SW 1271 (cell line): ENCODE measurements at places on chromosomes 1 and 21.

DNA sequence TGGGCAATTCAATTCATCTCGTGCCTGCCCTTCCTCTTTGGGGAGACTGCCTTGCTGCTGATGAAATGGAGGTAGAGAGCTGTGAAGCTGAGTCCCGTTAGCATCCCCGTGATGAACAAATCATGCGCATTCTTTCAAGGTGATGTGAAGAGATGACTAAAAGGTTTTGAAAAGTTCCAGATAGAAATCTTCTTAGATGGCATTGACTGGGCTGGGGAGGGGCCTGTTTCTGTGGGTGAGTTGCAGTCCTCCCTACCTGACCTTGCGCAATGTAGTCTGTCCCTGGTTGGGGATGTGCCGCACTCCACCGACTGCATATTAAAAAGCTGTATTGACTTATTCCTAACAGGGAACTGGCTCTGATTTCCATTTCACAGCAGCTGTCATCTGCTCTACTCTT lies 49.6 kb downstream of the ST6GALNAC3 start:
- no peak for DNase-seq

GRCh38 chr1:84853741-84854721 lies 39.0 kb downstream of the LPAR3 start:
- peak; percentile 60 for DNase-seq

DNA sequence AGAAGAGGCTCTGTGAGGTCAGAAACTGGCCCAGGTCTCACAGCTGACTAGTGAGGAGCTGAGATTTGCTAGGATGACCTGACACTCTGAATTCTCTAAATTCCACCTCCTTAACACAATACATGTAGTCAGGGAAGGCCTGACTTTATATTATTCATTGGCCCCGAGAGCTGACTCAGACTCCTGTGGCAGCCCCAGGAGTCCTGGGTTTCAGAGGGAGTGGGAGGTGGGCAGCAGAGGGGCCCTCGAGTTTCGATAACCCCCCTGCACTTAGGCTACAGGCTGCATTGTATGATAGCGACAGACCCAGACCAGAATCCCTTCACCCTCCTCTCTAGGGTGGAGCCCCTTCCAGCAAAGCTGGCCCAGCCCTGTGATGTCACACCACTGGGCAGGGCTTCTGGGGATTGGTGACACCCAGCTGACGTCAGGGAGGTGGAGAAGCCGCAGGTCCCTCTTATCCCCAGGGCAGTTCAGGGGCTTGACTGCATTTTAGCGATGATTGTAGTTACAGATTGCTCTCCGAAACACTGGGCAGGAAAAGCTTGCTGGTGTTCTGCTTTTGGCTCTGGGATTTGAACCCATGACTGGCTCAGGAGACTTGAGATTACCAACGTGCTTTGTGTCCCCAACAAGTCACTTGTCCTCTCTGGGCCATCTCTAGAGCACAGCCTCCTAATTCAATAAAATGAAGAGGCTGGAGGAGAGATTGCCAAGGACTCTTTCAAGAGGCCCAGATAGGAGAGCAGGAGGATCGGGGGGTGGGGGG lies 17.0 kb upstream of the GPR37L1 start:
- DNase-seq: no peak

- no peak for DNase-seq
Measured at GRCh38 chr1:27592931-27593677, 10.8 kb downstream of the AHDC1 start.

DNA sequence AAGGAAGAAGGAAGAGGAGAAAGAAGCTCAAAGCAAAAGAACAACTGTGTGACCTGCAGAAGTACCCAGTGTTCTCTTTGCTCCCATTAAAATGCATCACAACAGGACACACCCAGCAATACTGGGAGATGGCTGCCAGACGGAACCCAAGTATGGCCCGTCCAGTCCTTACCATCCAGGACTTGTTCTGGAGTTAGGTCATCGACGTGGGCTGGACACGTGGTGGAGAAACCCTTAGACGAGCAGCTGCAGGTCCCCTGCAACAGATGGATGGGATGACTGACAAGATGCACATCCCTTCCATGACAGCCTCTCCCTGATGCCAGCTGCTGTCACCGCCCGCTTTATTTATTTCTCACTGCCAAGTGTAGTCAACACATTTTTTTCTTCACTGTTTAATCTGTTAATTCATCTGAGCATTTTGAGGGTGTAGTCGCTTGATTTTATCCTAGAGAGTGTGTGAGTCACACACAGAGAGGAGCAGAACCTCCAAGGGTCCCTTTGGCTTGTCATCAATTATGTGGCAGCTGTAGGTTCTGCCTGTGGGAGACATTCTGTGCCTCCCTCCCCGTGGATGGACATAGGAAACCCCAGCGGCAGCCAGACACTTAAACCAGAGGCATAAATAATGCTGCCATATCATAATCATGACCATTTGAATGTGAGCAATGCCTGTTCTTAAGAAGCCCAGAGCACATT lies 80.9 kb downstream of the ABCA4 start:
- no peak for DNase-seq

DNA sequence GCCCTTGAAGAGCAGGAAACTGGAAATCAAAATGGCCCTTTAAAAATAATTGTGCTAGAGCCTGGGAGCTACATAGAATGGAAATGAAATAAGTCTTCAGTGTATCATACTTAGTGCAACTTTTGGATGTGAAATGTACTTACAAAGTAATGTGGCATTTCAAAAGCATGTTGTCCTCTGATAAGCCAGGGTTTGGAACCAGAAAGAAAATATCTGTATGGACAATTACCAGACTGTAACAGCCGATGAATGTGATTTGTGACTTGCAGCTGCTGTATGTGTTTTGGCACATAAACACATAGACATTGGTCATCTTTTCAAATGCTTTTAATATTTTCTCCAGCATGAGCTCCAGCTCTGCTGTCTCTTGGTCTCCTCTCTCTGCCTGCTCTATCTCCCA lies 546.4 kb downstream of the OMA1 start:
- DNase-seq: no peak

DNA sequence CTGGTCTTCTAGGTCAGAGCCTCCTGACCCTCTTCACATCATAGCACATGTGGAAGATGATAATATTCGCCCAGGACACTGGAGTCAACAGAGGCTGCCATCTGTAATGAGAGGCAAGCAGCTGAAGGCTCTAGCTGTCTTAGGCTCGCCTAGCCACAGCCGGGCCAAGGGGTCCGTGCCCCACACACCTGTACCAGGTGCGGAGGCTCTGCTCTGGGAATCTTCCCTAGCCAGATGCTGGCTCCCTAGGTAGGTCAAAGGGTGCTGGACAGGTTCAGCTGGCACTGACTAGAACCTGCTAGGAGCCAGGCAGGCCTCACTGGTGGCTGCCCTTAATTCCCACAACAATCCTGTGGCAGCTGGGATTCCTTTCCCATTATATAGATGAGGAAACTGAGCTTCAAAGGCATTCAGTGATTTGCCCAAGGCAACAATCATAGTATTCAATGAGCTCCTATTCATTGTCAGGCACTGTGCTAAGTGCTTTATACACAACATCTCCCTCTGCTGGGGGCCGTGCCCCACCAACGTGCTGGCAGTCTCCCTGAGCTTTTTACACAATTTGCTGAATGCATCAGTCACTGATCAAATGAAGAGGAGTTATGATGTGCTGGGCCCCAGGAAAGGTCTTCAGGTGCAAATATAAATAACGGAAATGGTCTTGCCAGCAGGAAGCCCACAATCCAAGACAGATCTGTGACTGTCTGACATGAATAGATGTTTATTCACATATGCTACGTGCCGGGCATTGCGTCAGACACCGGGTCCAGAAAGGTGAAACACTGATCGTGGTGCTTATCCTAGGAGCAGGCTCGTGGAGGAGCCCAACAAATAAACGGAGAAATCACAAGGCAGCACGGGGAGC lies 58.0 kb downstream of the DDX20 start:
- no peak for DNase-seq

GRCh38 chr21:46082963-46083790 lies 14.7 kb upstream of the COL6A2 start:
- no peak for DNase-seq

- no peak for DNase-seq
Measured at GRCh38 chr1:109559995-109560394, 11.6 kb downstream of the GNAI3 start.

- no peak for DNase-seq
Measured at GRCh38 chr1:66373157-66373591, 160.8 kb upstream of the SGIP1 start.

- no peak for DNase-seq
Measured at GRCh38 chr1:18533259-18533658, 52.5 kb downstream of the KLHDC7A start.

GRCh38 chr1:54750596-54750995 lies 13.7 kb downstream of the PARS2 start:
- DNase-seq: no peak

GRCh38 chr1:152907686-152908601 lies at the start of gene IVL:
Gene IVL, plus strand, starts transcription at chr1:152908546. Its CDS starts 1,252 bp downstream, at chr1:152909798.
- DNase-seq: no peak

- DNase-seq: no peak
Measured at GRCh38 chr1:40029608-40030007, 10.9 kb upstream of the CAP1 start.

GRCh38 chr1:228275179-228275429 lies 67.3 kb downstream of the OBSCN start:
- no peak for DNase-seq

GRCh38 chr1:12601700-12602658 lies 16.0 kb downstream of the DHRS3 start:
- peak; percentile 90 for DNase-seq

- DNase-seq: no peak
Measured at GRCh38 chr1:210686841-210687240, 358.1 kb downstream of the HHAT start.

DNA sequence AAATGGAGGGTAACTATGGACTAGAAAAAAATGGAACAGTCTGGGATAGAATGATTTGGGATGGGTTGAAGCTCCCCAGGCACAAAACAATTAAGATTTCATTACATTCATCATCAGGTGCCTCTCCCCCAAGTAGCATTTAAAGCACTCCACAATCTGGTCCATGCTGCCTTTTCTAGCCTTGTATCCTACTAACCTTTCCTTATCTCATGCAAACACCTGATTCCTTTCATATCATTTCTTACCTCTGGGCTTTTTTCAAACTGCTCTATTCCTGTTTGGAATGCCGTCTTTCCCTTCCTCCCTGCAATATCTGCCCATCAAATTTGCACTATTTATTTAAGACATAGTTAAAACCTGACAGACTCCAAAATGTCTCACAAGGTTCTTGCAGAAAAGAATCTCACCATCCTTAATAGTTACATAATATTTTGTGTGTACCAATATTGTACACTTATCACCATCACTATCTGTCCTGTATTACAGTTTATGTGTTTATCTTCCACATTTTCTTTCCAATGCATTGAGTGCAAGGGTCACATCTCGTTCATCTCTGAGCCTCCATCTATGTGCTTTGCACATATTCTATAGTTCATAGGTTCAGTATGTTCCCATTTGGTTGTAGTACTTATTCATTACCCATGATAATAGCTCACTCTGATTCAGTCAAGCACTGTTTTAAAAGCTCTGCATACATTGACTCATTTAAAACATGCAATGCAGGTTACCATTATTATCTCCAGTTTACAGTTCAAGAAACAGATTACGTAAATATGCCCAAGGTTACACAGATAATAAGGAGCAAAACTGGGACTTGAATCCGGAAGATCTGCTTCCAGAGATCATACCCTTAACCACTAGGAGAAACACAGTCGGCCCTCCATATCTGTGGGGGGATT lies 16.1 kb upstream of the SHCBP1L start:
- no peak for DNase-seq

- no peak for DNase-seq
Measured at GRCh38 chr1:67348586-67349252, 41.0 kb downstream of the IL12RB2 start.

GRCh38 chr1:52567943-52568342 lies 15.1 kb upstream of the TUT4 start:
- no peak for DNase-seq
